ENCODE measurements at places on chromosomes 7 and 10.

DNA sequence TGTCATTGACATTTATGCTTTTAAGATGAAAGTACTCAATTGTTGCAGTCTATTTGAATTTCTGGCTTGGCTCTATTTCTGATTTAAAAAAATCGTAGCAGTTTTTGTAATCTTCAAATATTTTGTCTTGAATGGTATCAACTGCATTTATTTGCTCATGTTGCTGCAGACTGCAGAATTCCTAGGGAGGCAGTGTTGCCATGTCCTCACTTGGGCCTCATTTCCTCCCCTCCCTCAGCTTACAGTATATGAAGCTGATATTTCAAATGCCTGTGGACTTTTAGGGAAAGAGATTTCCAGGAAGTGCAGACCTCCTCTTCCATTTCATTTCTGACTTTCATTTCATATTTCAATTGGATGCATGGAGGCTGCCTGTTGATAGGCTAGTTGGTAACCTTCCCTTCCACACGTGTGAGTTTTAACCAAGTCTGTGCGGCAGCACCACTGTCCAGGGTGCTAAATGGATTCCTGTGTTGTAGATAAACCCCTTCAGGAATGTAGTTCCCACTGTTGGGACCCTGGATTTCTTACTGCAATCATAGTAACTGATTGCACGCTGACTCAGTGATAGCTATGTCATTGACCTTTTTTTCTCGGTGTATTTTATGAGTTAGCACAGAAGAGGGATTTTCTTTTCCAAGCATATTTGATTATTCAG, 17.5 kb downstream of the VPS50 start:
- DNase-seq: no peak

GRCh38 chr7:128932862-128933179, 4.9 kb upstream of the IRF5 start:
- no peak for DNase-seq

DNA sequence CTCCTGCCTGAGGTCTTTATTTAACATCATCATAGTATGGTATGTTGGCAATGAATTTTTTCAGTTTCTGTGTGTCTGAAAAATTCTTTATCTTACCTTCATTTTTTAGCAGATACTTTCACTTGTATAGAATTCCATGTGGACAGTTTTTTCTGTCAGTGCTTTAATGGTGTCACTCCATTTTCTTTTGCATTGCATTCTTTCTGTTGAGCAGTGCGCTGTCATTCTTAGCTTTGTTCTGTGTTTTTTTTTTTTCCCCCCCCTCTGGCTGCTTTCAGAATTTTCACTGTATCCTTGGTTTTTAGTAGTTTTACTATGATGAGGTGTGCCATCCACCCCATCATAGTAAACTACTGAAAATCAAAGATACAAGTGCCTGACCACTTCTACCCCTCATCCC, 120.7 kb downstream of the LRMDA start:
- DNase-seq: no peak

- no peak for DNase-seq
These were observed 7.8 kb upstream of the GPR141 start for GRCh38 chr7:37675749-37676148.

- no peak for DNase-seq
These were observed 198.5 kb upstream of the KCTD7 start for GRCh38 chr7:66430164-66430545.

GRCh38 chr10:109067031-109067430, 856.3 kb downstream of the XPNPEP1 start:
- DNase-seq: no peak

- no peak for DNase-seq
These were observed 221.7 kb downstream of the ZWINT start for GRCh38 chr10:56139405-56139804.

GRCh38 chr10:77625379-77625778, 12.2 kb downstream of the KCNMA1 start:
- no peak for DNase-seq

DNA sequence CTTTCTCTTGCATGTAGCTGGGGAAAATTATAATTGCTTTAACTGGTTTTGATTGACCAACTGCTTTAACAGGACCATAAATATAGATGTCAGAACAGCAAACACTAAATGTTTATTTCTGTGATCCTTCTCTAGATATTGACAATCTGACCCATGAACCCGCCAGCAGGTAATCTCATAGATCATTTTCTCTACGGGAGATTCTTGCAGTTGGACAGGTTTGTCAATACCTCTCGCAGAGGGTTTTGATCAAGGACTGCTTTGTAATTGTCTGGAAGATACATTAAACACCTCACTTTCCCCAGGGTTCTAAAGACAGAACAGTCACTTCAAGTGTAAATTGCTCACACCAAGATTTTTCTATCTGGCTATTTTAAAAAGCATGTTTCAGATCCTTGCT, 235.8 kb upstream of the RHOBTB1 start:
- no peak for DNase-seq

DNA sequence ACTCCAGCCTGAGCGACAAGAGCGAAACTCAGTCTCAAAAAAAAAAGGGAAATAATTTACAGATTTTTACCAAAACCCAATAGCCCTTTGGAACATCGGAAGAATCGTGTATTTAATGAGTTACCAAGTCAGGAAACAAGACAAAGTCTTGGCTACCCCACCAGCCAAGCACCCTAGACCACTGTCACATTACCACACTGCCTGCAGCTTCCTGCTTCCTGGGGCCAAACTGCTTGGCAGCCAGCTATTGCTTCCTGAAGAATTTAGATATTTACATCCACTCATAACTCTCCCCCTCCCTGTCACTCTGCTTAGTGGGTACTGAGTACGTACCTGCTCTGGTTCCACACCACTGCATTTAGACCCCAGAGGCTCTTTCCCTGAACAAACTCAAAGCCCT, 14.1 kb upstream of the TNPO3 start:
- no peak for DNase-seq

DNA sequence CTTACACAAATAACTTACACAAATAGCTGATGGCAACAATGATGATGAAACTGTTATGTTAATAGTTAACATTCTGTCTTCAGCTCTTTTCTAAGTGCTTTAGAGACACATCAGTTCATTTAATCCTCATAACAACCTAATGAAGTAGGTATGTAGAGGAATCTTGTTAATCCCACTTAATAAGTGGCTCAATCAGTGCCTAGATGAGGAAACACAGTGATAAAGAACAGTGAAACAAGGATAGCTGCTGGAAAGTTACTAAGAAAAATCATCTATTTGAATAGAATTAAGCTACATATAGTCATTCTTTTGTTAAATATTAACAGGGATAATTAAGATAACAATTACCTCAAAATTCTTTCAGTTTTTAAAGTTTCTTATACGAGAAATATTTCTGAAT, 487.6 kb downstream of the ARL4A start:
- no peak for DNase-seq

GRCh38 chr10:70615784-70616522, 13.4 kb upstream of the PRF1 start:
- no peak for DNase-seq

DNA sequence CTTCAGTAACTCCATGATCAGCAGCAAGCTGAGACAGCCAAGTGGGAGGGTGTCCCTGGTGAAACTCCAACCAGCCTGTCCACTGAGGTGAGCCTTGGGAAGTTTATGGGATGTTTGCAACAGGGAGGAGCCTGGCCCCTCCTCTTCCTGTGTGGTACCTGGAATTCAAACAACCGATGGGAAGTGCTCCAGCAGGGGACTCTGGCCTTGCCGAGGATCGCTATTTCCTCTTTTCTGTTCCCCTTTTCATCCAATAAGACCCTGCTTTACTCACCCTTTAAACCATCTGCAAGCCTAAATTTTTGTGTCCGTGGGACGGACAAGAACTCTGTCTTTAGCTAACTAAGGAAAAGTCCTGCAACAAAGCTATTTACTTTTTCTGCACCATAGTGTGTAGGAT, 491.1 kb upstream of the ZMIZ1 start:
- no peak for DNase-seq

- no peak for DNase-seq
These were observed 19.7 kb downstream of the SMURF1 start for GRCh38 chr7:99124236-99124635.

DNA sequence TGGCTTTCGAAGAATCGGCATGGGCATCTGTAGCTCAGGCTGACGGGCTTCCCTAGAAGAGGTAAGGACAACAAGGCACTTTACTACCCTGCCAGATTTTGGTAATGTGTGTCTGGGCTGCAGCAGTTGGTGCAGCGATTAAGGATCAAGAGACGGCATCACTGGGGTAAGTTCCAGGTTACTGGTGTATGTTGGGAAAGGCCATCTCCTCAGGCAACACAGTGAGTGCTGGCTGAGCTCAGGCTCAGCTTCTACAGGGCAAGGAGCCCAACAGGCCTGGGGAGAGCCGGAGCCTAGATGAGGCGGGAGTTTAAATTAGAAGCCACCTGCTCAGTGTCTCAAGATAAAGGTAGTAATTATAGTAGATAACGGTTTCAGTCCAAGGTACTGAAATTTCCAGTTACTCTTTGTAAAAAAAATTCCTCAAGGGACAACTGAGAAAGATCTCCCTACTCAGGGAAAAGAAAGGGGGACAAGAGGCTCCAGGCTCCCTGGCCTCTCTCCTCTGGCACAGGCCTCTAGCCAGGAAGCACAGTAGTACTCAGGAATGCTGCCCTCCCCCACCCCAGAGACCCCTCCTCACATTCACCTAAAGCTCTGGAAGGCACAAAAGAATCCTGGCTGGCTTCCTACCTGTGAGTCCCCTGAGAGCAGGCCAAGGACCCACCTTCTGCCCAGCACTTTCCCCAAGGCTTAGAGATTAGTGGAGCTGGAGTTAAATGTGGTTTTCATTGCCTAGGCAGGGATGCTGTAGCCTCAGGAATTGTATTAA, 3.9 kb downstream of the CXCL12 start:
- no peak for DNase-seq

GRCh38 chr10:119805702-119806230, 66.9 kb downstream of the MCMBP start:
- DNase-seq: no peak

- DNase-seq: no peak
These were observed 108.2 kb downstream of the ANKRD61 start for GRCh38 chr7:6139189-6139996.

DNA sequence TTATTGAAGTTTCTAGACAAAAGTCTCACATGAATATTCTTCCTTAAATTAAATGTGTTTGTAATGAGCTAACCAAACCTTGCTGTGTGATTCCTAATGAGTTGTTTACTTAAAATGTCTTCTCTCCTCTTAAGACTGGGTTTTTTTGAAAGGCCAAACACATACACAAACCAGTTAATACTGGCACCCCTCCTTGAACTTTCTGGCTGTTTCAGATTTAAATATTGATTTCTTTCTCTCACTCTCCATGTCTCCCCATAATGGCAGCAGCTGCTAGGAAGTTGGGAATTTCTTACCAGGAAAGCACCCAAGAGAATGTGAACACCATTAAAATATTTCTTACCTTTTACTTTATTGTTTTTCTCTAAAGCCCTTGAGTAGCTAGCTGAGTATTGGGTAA, 11.4 kb upstream of the PTN start:
- no peak for DNase-seq

DNA sequence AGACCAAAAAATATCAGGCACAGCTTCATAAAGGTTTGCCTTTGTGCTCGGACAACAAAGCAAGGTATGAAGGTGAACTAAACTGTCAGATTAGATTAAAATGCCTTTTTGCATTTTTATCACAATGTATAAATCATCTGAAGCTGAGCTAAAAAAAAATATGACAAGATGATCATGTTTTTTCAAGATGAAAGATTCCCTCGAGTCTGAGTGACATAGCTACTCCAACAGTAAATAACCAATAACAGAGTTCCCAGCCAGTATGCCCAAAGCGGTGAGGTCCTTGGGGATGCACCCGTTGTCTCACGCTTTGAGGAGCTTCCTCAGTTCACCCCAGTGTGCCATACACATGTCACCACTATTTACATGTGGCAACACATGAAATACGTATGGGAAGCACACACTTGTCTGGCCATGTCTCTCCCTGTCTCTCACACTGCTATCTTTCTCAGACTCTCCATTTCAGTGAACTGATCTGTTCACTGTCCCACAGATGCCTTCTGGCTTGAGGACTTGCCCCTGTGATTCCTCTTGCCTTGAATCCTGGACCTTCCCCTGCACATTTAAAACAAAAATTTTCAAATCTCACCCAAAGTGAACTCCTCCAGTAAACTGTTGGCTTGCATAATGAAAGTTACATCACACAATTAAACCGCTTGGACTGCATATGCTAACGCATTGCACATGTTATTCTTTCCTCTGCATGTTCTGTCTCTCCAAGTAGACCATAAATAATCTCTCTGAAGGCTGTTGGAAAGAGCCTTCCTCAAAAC, 2.6 kb upstream of the PIK3CG start:
- DNase-seq: no peak

DNA sequence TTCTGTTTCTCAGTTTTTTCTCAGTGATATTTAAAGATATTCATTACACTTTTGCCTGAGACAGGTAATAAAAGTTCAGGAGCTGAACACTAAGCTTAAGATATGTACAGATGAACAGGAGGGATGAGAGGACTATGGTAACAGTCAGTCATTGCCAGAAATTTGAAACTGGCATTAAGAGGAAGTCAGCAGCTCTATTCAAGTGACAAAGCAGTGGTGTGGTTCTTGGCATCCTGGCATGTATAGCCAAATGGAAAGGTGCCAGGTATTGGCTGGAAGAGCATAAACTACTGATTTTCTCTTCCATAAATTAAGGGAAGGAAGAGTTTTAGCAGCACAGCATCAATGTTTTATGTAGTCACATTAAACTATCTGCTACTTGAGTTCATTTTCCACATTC, 22.7 kb downstream of the HOXA1 start:
- no peak for DNase-seq

GRCh38 chr10:49357910-49358309, 38.0 kb downstream of the DRGX start:
- DNase-seq: no peak

- DNase-seq: no peak
These were observed 117.8 kb upstream of the C1QL3 start for GRCh38 chr10:16639471-16639870.

GRCh38 chr10:122441961-122442360, 12.5 kb upstream of the ARMS2 start:
- no peak for DNase-seq

DNA sequence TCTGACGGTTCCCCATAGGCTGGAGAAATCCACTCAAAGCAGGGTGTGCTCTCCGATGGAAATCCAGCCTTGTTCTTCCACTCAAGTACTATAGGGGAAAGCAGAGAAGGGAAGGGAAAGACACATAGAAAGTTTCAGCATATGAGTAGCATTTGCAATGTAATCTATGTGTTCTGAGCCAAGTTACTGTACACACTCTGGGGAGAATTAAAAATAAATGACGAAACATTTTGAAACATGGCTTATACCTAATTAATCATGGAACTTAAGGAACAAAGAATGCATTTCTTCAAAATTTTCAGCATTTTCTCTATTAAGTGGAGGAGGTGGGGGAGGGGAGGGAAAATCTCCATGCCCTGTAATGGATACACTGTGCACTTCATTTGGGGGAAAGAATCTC, 198.1 kb upstream of the HABP2 start:
- DNase-seq: no peak

GRCh38 chr7:125358551-125359167, 429.0 kb upstream of the POT1 start:
- DNase-seq: no peak

- peak; percentile 29 for DNase-seq
These were observed 32.0 kb downstream of the ADAP1 start for GRCh38 chr7:922334-923107.

All from stimulated activated CD4-positive, alpha-beta T cell treated with anti-CD3 and anti-CD28 coated beads, Interleukin-1b, Interleukin-23, amount 100 ng/mL, for 48 hours (primary cell).